ENCODE measurements at places on chromosomes 3 and 15. TPM values are rescaled to one million over a fixed set of nuclear protein-coding genes. Genes with fewer than 3 reads are reported as not detected.

- no peak for DNase-seq
Observed at GRCh38 chr3:8635631-8636030, 9.0 kb downstream of the SSUH2 start.

The CILP gene
- polyA plus RNA-seq, result not detected

GRCh38 chr3:136559896-136560295, 192.3 kb downstream of the STAG1 start:
- DNase-seq, result no peak

The ARL8B gene
- 80.6 TPM for polyA plus RNA-seq

The ALS2CL gene
- polyA plus RNA-seq, result not detected

The VIPR1 gene
- polyA plus RNA-seq, result not detected

DNA sequence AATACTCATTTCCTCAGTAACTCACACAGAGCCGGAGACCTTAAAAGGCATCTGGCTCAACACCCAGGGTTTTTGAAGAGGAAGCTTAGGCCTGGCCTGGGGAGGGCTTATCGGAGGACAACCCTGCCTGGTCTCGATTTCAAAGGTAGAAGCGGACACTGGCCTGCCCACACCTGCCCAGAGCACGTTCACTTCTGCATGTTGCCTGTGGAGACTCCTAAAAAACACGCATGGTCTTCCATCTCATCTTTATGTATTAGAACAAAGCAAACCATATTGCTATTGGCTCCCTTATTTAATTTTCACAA, 55.5 kb upstream of the FURIN start:
- no peak for DNase-seq

- peak; percentile 25 for DNase-seq
Observed at GRCh38 chr3:45665101-45665572, 24.1 kb upstream of the SACM1L start.

DNA sequence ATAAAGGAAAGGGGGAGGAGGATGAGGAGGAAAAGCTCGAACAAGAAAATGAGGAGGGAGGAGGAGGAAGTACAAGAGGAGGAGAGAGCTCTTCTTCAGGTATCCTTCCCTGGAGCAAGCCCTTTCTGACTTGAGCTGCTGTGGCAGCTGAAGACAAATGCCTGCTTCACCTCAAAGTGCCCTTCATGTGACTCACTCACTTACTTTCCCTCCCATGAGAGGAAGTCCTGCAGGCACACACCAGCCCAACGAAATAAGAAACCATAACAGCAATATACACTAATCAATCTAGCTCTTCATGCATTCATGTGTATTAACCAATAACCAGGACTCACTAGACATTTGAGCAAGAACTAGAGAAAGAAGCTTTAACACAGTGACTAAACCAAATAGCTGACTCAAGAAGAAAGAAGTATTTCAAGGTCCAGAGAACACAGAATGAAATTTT, 251.9 kb downstream of the IGSF11 start:
- peak; percentile 90 for DNase-seq

The FBXO40 gene
- polyA plus RNA-seq, result not detected

- no peak for DNase-seq
Observed at GRCh38 chr3:181362378-181362777, 349.3 kb upstream of the SOX2 start.

DNA sequence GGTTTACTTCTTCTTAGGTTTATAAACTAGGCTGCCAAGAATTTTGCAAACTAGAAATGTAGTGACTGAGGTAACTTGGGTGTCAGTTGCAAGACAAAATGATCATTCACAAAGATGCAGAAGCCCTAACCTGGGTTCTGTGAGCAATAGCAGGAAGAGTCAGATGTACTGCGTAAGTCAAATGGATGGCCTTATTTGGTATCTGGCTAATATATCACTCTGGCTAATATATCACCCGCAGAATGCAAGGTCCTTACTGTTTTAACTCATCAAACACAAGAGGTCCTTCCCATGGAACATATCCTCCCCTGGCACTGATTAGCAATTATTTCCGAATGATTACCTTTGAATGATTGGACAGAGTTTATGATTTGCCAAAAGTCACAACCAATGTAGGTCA, 37.4 kb downstream of the RBMS3 start:
- no peak for DNase-seq

- DNase-seq, result no peak
Observed at GRCh38 chr15:96428742-96429141, 98.2 kb downstream of the NR2F2 start.

DNA sequence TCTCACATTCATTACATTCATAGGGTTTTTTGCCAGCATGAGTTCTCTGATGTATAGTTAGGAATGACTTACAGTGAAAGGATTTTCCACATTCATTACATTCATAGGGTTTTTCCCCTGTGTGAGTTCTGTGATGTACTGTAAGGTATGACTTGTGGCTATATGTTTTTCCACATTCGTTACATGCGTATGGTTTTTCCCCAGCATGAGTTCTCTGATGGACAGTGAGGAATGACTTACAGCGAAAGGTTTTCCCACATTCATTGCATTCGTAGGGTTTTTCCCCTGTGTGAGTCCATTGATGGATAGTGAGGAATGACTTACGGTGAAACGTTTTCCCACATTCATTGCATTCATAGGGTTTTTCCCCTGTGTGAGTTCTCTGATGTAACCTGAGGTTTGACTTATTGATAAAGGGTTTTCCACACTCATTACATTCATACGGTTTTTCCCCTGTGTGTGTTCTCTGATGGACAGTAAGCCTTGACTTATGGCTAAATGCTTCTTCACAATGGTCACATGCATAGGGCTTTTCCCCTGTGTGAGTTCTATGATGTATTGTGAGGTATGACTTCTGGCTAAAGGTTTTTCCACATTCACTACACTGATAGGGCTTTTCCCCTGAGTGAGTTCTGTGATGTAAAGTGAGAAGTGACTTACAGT, 47.4 kb downstream of the ZNF717 start:
- no peak for DNase-seq

GRCh38 chr3:42547401-42547945, 34.3 kb downstream of the SEC22C start:
- no peak for DNase-seq

DNA sequence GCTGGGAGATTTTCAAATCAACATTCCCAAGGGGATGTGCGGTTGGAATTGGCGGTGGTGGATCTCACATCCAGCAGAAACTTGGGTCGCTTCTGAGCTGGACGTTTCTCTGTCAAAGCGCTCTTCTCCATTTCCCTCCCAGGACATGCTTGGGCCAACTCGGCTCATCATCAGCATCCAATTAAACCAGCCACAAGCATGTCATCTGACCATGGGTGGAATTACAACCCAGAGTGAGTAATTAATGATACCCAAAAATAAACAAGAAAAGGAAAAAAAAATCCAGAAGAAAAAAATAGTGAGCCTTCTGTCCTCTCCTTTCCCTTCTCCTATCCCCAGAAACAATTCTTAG, 111.2 kb downstream of the XXYLT1 start:
- no peak for DNase-seq

- no peak for DNase-seq
Observed at GRCh38 chr15:78012643-78013077, 64.9 kb downstream of the TBC1D2B start.

The THPO gene
- polyA plus RNA-seq, result not detected

GRCh38 chr3:26365706-26366105, 256.9 kb upstream of the LRRC3B start:
- no peak for DNase-seq

DNA sequence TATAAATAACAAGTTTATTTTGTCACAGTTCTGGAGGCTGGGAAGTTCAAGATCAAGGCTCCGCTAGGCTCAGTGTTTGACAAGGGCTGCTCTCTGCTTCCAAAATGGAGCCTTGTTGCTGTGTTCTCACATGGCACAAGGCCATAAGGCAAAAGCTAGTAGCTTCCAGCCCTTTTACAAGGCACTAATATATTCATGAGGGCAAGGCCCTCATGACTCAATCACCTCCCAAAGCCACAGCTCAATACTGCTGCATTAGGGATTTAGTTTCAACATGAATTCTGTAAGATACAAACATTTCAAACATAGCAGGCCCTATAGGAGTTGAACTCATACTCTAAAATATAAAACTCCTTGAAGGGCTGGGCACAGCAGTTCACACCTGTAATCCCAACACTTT, 30.2 kb downstream of the ZBTB11 start:
- DNase-seq, result no peak

GRCh38 chr3:120040813-120041377, 53.4 kb downstream of the GSK3B start:
- no peak for DNase-seq

GRCh38 chr3:50015918-50016317, 72.8 kb upstream of the RBM5 start:
- DNase-seq, result no peak

DNA sequence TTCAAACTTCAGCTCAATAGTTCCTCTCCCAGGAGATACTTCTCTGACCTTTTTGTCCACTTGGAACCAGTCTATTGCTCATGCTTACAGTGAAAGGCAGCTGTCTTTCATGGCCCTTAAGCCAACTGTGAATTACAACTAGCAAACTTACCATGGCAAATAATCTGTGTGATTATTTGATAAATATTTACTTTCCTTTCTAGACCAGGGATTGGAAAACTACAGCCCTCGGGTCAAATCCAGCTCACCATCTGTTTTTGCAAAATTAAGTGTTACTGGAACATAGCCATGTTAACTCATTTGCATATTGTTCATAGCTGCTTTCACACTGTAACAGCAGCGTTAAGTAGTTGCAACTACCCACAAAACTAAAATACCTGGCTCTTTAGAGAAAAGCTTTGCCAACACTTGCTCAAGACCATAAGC, 289.1 kb upstream of the MCTP2 start:
- DNase-seq, result no peak

DNA sequence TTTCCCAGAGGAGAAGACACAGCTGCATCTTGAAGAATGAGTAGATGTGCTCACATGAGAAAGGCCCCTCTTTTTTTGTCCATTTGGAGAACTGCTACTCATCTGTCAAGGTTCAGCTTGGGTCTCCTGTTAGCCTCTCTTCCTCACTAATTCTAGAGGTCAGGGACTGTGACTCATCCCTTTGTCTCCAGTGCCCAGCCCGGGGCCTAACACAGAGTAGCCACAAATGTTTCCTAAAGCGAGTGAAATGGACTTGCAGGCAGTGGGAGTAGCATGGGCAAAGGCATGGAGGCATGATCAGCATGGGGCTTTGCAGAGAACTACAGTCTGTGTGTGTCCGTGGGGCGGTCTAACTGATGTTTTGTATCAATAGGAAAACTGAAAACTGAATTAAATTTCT, 33.9 kb upstream of the MRPS22 start:
- no peak for DNase-seq

The PIAS1 gene
- polyA plus RNA-seq, result 60.6 TPM

DNA sequence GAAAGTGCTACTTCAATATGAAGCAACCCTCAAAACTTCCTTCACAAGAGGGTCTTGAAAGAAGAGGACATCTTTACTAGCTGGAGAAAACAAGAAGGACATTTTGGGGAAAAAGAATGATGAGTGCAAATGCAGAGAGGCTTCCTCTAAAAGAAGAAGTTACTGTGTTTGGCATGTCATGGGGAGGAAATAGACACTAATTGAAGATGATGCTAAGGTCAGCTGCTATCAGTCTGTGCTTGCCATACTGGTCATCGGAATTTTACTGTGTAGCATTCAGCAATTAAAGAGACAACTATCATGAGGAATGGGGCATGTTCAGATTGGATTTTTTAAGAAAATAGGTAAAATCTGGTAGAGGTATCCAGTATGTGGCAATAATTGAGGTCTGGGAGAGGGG, 60.0 kb downstream of the THRB start:
- no peak for DNase-seq

DNA sequence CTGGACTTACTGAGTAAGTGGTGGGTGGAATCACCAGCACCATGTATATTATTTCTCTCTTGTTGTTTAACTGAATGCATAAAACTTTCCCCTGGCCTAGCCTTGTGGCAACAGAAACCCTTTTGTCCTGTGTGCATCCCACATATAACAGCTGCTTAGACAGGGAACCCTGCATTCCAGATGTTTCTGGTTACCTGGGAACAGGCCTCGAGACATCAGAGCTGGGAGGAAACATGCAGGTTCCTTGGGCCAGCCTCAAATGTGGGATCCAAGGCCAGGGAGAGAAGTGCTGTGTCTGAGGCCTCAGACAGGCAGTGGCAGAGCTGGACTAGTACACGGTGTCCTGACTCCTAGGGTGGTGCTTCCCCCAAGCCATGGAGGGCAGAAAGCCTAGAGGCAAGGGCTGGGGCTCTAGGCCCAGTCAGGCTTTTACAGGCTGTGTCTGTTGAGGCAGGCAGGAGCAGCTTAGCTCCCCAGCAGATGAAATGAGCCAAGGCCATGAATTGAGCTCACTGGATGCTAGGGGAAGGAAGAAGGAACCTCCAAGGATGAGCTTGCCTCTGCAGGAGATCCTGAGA, 57.7 kb downstream of the ITGA11 start:
- DNase-seq, result no peak

Measured in GM12878 (cell line).